Vagina (tissue), 2 donors: ENCODE measurements at places on chromosomes 16 and 17. TPM values are rescaled to one million over a fixed set of nuclear protein-coding genes. Genes with fewer than 3 reads are reported as not detected.

Gene SPATA22
- total RNA-seq: not detected

DNA sequence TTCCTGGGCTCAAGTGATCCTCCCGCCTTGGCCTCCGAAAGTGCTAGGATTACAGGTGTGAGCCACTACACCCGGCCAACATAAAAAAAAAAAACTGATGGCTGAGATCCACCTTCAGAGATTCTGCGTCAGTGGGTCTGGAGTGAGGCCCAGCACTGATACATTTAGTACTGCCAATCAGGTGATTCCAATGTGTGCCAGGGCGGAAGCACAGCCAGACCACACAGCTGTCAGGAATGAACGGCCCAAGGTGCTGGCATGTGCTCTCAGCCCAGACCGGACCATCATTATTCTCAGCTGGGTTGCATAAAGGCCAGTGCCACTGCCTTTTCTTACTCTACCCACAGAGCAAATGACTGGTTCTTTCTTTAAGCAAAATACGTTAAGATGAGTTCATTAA is 1.2 kb upstream of the BCO1 start:
- no peak for DNase-seq

Gene TRAF4
- 26.5 TPM for total RNA-seq

DNA sequence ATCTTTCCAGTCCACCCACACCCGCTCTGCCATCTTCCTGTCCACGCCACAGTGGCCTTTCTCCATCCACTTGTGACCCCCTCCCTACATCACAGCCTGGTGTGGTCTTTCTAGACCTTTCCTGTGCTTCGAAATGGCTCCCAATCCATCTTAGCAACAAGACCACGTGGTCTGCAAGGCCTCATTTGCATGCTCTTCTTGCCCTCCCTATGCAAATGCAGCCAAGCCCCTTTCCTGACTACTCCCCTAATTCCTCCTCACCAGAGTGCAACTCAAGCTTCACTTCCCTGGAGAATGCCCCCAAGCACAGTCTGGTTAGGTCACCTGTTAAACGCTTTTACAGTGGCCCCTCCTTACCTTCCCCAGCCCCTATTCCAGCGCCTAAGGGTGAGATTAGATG is 6.1 kb downstream of the PPP1R9B start:
- DNase-seq: no peak

- DNase-seq: no peak
Observed at GRCh38 chr17:2990396-2990795, 73.0 kb downstream of the OR1D5 start.

GRCh38 chr17:7835814-7836595 is 2.0 kb downstream of the KDM6B start:
- no peak for DNase-seq

Gene SOST
- not detected for total RNA-seq

DNA sequence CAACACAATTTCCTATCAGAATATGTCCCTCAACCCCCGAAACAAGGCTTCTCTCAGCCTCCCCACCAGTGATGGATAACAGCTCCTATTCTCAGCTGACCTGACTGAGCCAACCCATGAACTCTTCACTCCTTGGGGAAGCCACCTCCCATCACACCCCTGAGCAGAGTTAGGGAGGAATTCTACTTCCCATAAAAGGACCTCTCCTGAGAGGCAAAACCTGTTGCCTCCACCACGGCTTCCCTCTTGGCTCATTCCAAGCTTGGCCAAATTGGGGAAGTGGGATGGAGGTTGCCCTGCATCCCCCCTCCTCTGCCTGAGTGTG is 5.7 kb upstream of the RASL10B start:
- no peak for DNase-seq

Gene KRT32
- not detected for total RNA-seq

- DNase-seq: no peak
Observed at GRCh38 chr16:4051591-4051990, 64.7 kb downstream of the ADCY9 start.

DNA sequence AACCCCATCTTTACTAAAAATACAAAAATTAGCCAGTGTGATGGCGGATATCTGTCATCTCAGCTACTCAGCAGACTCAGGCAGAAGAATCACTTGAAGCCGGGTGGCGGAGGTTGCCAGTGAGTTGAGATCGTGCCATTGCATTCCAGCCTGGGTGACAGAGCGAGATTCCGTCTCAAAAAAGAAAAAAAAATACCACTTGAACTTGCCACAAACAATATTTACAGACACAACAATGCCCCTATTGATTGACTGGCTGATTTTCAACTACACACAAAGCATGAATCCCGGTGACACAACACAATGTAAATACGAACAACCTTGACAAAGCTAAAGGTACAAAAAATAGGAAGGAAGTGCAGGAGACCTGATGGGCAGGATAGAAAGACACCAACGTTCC is 49.3 kb downstream of the NXN start:
- no peak for DNase-seq

Gene MYCBPAP
- total RNA-seq: not detected

Gene C1QTNF8
- total RNA-seq: not detected

DNA sequence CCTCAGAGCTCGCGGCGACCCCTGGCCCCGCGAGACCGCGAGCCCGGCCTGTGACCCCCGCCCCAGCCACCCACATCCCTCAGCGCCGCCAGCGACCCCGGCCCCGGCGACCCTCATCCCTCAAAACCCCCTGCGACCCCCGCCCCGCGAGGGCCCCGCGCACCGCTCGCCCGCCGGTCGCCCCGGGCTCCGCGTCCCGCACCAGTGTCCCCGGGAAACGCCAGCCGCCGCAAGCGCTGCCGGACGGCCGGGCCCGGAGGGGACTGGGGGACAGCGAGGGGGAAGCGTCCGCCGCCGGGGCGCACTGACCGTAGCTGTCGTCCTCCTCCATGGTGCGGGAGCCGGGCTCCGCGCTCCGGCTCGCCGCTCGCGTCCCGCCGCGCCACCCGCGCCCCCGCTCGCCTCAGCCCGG is at the start of gene CYTH1:
TSS of gene CYTH1 (minus strand) at position 381 of the 412 bp plus-strand sequence. CDS start at position 331, 50 bp downstream.
- no peak for DNase-seq

Gene TMEM204
- 33.1 TPM for total RNA-seq

Gene OR2C1
- 0.74 TPM for total RNA-seq

- no peak for DNase-seq
Observed at GRCh38 chr16:50440531-50440930, 71.7 kb upstream of the BRD7 start.

- DNase-seq: no peak
Observed at GRCh38 chr17:42937712-42938596, 26.3 kb downstream of the AARSD1 start.

Gene CBFA2T3
- total RNA-seq: 2.7 TPM

- DNase-seq: no peak
Observed at GRCh38 chr17:49217651-49218413, 7.3 kb downstream of the ABI3 start.

Gene SEPTIN12
- not detected for total RNA-seq

DNA sequence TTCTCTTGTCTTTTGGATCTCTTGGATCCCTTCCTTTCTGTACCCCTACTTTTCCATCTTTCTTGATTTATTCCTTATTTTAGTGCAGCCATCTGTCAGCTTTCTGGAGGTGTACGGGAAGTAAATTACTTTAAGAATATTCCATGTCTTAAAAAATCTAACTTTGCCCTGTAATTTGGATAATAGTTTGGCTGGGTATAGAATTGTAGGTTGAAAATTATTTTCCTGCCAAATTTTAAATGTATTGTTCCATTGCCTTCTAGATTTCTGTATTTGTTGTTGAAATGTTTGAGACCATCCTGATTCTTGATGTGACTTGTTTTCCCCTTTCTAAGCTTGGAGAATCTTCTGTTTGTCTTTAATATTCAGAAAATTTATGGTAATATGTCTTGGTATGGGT is 2.1 kb downstream of the DDX19B start:
- DNase-seq: no peak
